DMS79 treated with DMSO at 0.1 percent for 48 hours (cell line): ENCODE measurements at places on chromosomes 1 and 21.

DNA sequence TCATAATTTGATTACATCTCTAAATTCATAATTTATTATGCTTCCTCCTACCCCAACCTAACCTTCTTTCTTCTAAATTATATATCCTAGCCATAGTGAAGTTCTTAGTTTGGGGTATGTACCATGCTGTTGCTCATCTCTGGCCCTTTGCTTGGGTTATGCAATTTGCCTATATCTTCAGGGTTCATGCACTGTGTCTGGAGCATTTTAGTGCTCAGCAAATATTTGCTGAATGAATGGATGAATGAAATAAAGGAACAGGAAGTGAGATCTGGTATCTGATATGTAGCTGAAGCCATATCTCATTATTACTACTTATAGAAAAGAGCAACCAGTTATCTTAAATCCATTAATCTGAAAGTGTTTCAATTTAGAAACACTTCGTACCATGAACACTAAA is 137.6 kb downstream of the GPATCH2 start:
- no peak for DNase-seq

- no peak for DNase-seq
Observed at GRCh38 chr1:1274299-1274930, 761 bp upstream of the UBE2J2 start.

- DNase-seq: no peak
Observed at GRCh38 chr1:71462247-71462646, 381.4 kb upstream of the ZRANB2 start.

- no peak for DNase-seq
Observed at GRCh38 chr1:83922431-83922830, 76.5 kb downstream of the TTLL7 start.

GRCh38 chr21:36147911-36148310 is 8.7 kb upstream of the DOP1B start:
- no peak for DNase-seq

GRCh38 chr1:109757936-109758786 is 5.6 kb downstream of the EPS8L3 start:
- DNase-seq: no peak

DNA sequence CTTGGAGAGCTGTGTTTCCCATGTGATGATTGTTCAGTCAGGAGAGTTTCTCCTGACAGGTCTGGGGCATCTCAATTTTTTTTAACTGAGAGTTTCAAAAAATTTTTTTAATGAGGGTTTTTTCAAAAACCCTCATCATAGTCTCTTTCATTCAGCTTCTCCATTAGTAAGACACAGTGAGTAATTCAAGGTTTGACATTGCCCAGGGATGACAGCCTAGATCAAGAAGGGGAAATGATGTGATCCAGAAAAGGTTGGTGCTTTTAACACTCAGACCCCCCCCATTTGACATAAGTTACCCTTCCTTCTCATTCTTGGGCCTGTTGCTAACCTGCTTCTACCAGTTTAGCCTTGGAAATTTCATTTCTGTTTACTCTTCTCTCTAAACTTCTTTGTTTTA is 189.4 kb upstream of the HOOK1 start:
- DNase-seq: no peak

GRCh38 chr1:9575486-9575885 is 13.2 kb upstream of the TMEM201 start:
- no peak for DNase-seq

GRCh38 chr1:240152611-240153297 is 61.1 kb downstream of the FMN2 start:
- no peak for DNase-seq

- DNase-seq: no peak
Observed at GRCh38 chr1:65880611-65881010, 87.9 kb downstream of the PDE4B start.

DNA sequence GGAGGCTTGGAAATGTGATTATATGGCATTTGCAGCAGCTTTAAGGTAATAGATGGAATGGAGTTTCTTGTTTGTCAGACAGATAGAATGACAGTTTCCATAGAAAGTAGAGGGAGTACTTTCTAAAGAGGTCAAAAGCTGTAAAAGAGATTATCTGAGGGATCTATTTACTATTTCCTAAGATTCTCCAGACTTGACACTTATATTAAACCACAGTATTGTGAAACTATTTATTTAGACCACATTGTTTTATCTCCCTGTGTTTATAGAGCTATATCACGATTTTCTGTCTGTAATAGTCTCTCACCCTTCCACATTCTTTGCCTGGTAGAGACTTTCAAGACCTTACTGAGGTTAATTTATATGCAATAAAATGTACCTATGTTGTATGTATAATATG is 66.7 kb downstream of the MAN1A2 start:
- DNase-seq: no peak

GRCh38 chr1:74422421-74423292 is 89.8 kb downstream of the LRRC53 start:
- DNase-seq: peak; percentile 87

GRCh38 chr1:6127587-6128163 is 52.4 kb downstream of the CHD5 start:
- DNase-seq: no peak

- no peak for DNase-seq
Observed at GRCh38 chr1:8362701-8363101, 44.8 kb downstream of the SLC45A1 start.

DNA sequence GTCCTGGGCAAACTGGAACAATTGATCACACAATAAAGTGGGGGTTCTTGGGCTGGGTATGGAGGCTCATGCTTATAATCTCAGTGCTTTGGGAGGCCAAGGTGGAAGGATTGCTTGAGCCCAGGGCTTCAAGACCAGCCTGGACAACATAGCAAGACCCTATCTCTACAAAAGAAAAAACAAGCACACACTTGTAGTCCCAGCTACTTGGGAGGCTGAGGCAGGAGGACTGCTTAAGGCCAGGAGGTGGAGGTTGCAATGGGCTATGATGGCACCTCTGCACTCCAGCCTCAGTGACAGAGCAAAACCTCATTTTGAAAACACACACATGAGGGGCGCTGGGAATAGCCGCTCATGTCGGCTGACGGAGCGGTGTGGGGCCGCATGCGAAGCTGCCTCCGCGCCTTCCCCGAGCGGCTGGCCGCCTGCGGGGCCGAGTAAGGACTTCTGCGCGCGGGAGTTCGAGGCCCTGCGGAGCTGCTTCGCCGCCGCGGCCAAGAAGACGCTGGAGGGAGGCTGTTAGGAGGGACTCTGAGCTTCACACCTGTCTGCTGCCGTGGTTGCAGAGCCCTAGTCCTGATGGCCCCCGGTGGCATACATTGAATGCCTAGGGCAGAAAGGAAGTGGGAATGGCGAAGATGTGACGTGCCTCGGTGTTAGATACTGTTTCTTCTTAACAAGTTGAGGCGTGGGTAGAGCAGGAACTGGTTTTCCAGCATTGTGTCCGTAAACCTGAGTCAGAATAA is 59.5 kb downstream of the ACBD3 start:
- DNase-seq: no peak

DNA sequence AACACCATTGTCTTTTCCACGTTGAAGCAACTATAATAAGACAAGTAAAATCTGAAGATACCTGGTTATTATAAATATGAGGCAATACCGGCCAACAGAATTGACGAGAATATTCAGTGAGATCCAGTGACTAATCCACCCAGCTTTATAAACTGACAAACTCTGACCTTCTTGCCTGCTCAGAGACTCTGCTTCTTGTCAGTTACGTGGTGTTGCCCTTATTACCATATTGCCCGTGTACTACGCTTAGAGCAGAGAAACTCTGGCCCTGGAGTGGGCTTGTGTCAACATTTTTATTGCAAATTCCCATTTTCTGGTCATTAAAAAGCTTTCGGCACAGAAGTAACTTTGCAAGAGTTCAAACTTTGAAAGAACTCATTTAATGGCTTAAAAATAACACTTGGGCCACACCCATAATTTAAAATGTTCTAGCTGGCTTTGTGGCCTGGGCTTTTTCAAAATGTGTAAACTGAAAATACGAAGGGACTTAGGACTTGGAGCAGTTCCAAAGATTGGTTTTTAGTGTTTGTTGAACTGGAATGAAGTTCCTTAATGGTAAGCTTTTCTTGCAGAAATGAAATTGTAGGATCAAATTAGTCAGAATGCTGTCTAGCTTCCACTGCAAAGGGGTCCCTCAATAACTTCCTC is 266.2 kb downstream of the LMO4 start:
- DNase-seq: peak; percentile 49

- peak; percentile 29 for DNase-seq
Observed at GRCh38 chr1:76770979-76771378, 96.3 kb upstream of the ST6GALNAC5 start.

DNA sequence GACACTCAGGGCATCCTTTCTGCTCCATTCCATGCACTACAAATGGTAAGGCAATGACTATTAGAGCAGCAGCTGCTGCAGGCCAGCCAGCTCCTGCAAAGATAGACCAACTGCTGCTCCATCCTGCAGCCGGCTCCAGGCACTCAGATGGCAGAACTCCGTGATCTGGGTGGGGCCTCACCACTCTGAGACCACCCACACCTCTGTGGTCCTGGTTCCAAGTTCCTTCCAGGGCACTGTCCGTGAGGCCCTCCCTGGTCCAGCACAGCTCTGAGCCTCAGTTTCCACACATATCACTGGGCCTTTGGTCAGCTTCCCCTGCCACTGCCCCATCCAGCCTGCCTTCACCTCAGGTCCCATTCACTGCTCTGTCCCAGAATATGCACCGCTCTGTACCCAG is 114.7 kb downstream of the DMRTB1 start:
- DNase-seq: no peak

- no peak for DNase-seq
Observed at GRCh38 chr1:47187926-47188250, 1.9 kb downstream of the PDZK1IP1 start.

- DNase-seq: no peak
Observed at GRCh38 chr1:234280500-234280899, 92.8 kb upstream of the COA6 start.

- no peak for DNase-seq
Observed at GRCh38 chr1:14517841-14518180, 80.7 kb upstream of the KAZN start.

- no peak for DNase-seq
Observed at GRCh38 chr1:98405581-98406074, 255.9 kb upstream of the SNX7 start.

GRCh38 chr1:28887419-28887834 is 26.9 kb upstream of the EPB41 start:
- DNase-seq: no peak

DNA sequence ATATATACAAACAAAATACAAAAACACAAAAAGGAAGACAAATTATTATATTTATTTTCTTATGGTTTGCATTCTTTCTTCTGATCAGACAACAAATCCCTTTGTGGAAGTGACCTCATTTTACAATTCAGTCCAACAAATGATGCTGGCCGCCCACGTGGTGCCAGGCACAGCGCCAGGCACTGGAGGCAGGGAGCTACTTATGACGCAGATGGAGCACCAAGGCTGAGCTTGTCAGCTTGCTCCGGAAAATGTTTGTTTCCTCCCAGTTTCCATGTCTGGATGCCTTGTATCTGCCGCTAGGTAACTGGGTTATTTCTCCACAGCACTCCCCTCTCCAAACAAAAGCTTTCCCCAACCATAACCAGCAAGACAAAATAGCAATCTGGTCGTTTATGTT is 30.7 kb upstream of the CD34 start:
- DNase-seq: no peak

GRCh38 chr1:43303471-43304313 is 2.9 kb downstream of the TIE1 start:
- no peak for DNase-seq

- DNase-seq: no peak
Observed at GRCh38 chr1:96361961-96362360, 359.6 kb upstream of the PTBP2 start.

DNA sequence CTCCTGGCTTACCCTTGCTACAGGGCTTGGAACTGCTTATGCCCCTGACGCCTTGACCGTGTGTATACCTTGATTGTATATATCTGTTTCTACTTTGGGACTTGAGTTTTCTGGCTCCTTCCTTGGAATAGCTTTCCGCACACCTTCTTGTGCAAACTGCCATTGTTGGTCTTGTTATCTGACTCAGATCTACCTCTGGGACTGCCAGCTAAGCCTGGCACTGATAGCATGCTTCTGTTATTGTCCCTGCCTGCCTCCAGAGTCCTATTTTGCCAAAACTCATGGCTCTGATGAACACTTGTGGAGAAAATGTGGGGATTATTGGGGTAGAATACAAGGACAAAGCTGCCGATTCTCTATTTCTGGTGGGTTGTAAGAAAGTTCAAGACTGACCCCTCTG is 15.4 kb downstream of the FMOD start:
- DNase-seq: no peak
